LoVo (cell line): ENCODE measurements at places on chromosomes 16 and 17.

- peak; percentile 47 for DNase-seq
These were observed 13.7 kb upstream of the CSNK1D start for GRCh38 chr17:82287013-82287867.

DNA sequence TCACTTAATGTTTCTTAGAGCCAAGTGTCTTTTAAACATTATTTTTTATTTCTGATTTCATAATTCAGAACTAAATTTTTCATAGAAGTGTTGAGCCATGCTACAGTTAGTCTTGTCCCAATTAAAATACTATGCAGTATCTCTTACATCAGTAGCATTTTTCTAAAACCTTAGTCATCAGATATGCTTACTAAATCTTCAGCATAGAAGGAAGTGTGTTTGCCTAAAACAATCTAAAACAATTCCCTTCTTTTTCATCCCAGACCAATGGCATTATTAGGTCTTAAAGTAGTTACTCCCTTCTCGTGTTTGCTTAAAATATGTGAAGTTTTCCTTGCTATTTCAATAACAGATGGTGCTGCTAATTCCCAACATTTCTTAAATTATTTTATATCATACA is 13.6 kb upstream of the BCAS3 start:
- DNase-seq: no peak

DNA sequence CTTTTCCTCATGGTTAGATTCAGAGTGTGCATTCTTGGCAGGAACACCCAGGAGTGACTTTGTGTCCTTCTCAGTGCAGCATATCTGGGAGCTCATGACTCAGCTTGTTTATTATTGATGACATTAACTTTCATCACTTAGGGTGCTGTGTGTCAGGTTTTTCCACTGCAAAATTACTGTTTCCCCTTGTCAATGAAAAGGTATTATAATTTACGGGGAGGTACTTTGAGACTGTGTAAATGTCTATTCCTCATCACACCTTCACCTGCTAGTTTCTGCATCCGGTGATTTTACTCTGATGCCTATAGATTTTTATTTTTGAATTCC is 50.5 kb downstream of the WWP2 start:
- DNase-seq: peak; percentile 11

GRCh38 chr17:38871247-38872015 is 1.6 kb downstream of the LASP1 start:
- DNase-seq: peak; percentile 91

GRCh38 chr16:19857593-19858339 is 26.9 kb downstream of the GPRC5B start:
- no peak for DNase-seq

- no peak for DNase-seq
These were observed 77.9 kb upstream of the LGALS9 start for GRCh38 chr17:27553019-27553511.

DNA sequence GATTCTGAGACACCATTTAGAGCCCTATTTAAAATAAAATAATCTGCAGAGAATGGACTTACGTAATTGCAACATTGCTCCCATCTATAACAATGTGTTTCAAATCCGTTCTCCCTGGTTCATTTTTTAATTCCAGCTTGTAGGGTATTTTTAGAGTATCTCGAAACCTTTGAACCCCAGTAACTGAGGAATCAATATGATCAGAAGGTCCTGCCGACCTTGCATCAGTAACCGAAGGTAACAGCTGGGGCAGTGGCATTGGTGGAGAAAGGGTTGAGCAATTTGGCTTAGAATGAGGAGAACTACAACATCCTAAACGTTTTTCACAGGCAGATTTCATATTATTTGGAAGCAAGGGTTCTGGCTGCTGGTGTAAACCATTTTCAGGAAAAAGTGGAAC is 49.3 kb downstream of the N4BP1 start:
- DNase-seq: no peak

GRCh38 chr17:57528058-57528451 is 217.0 kb downstream of the CCDC182 start:
- DNase-seq: peak; percentile 42

DNA sequence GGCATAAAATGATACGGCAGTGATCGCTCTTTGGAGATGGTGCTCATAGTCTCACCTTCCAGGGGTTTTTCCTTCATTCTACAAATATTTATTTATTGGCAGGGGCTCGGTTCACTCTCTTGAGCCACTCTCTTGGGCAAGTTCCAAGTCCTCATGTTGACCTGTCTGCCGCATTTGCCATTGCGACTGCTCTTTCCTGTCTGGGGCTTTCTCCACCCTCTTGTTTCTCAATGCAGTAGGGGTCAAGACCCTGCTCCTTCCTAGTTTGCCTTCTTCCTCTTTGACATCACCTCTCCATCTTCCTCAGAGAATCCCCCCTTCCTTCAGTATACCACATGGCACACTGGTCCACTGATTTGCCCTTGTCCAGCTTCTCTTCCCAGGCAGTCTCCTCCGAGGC is 21.9 kb upstream of the LRRC75A start:
- no peak for DNase-seq

- no peak for DNase-seq
These were observed 2.3 kb downstream of the MRPL38 start for GRCh38 chr17:75902406-75902805.

DNA sequence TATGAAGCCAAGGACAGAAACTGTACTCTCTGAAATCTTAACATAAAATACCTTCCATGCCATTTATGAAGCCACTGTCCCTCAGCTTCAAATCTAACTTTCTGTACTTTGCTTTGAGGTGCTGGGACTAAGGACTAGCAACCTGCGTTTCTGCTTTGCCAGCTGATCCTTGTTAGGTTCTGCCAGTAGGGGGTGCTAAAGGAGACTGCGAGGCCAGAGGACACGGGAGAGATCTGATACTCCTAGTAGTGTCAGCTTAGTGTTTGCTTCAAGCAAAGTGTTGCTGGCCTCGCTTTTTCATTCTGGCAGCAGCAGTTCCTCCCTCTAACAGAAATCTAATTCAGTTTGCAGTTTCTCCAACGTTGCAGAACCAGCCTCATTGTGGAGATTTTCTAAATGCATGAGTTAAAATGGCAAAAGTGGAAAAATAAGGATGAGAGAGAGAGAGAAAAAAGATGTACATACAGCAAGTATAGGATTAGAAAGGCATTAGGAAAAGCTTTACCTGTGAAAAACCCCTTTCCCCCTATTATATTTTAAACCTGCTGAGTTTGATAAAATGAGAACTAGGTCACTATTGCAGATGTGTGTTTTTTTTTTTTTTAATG is 297.5 kb downstream of the CA10 start:
- DNase-seq: no peak

- no peak for DNase-seq
These were observed 20.7 kb upstream of the NAT9 start for GRCh38 chr17:74796866-74797265.

GRCh38 chr17:4175921-4176807 is 33.2 kb downstream of the CYB5D2 start:
- DNase-seq: no peak

- DNase-seq: no peak
These were observed 93.8 kb downstream of the TNFRSF13B start for GRCh38 chr17:16878084-16878483.

- no peak for DNase-seq
These were observed 355 bp downstream of the TLE7 start for GRCh38 chr16:71441348-71442050.

GRCh38 chr17:11625878-11626277 is 27.6 kb downstream of the DNAH9 start:
- DNase-seq: no peak

GRCh38 chr16:10968498-10968897 is 24.1 kb downstream of the CLEC16A start:
- DNase-seq: no peak

- no peak for DNase-seq
These were observed 15.7 kb upstream of the MLKL start for GRCh38 chr16:74716355-74716754.

- no peak for DNase-seq
These were observed 20.1 kb downstream of the KCNJ12 start for GRCh38 chr17:21396237-21396636.

GRCh38 chr17:57949649-57950048 is 5.6 kb downstream of the CUEDC1 start:
- DNase-seq: no peak

GRCh38 chr16:83113317-83113716 is 486.5 kb downstream of the CDH13 start:
- DNase-seq: no peak

DNA sequence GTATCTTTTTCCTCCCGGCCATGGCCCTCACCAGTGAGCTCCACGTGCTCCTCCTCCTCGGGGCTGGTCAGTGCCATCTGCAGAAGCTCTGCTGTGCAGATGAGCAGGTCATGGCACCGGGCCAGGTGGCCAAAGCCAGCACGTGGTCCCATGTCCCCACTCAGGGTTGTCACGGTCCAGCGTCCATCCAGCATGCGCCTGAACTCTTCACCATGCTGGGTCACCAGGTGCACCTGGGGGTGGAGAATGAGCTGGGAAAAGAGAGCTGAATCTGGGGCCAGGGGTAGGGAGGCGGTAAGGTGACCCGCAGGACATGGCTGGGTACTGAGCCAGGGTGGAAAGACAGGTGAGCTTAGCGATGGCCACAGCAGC is 1.3 kb downstream of the DHX58 start:
- DNase-seq: no peak

DNA sequence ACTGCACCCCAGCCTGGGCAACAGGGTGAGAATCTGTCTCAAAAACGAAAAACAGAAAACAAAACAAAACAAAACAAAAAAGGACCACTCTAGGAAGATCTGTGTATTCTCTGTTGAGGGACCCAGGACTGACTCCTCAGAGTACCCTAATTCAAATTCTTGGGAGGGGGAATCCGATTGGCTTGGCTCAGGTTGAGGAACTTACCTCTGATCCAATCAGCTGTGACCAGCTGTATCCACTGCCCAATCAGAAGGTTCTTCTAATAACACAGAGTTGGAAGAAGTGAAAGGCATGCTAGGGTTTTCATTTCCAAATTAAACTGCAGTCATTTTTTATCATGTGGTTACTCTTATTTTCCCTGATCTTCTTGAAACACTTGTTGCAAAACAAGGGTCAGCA is 105.9 kb upstream of the CACNG3 start:
- DNase-seq: no peak

DNA sequence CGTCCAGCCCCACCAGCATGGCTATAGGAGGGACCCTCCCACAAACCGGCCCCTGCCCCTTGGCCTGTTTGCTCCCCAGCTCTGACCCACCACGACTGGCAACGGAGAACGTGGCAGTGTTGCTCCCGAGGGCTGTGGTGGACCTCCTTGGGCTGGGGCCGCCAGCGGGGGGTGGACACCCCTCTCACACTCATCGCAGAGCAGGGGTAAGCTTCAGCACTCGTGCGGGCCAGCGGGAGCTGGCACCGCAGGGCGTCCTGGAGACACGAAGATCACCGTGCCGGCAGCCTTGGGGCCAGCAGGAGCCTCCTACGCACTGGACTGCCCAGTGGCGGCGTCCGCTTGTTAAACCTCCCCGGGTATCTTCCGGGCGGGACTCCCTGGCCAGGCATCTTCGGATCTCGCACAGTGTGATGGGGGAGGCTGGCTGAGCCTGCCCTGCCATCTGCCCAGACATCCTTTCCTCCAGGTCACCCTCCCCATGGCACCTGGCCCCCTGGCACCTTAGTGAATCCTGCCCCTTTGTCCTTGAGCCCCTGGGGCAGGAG is 53.5 kb downstream of the ABR start:
- DNase-seq: no peak

DNA sequence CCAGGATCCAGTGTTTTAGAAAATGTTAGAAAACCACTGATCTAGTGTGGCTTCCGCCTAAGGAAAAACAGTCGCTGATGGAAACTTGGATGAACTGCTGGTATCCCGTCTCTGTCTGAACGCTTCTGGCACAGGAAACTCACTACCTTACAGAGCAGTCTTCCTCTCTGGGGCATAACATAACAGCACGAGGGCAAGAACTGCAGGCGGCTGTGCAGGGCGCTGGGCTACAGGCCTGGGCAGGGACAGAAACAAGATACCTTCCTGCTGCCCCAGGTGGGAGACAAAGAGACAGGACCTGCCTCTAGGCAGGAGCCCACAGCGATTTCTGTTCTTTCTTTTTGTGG is 10.5 kb downstream of the MXRA7 start:
- DNase-seq: no peak

DNA sequence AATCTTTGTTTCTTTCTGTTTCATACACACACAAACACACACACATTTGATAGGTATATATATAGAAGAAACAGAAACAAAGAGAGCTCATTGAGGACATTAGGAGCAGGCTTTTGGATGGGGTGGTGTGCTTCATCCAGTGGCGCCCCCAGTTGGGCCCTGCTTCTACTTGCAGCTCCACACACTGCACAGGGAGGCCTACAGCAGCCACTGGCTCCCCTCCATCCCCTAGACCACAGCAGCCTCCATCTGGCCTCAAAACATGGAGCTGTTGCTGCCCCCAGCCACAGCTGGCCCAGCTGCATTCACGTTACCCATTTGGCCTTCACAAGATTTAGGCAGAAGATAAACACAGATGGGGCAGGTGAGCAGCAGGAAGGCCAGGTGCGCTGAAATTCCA is 33.1 kb upstream of the NF1 start:
- no peak for DNase-seq

DNA sequence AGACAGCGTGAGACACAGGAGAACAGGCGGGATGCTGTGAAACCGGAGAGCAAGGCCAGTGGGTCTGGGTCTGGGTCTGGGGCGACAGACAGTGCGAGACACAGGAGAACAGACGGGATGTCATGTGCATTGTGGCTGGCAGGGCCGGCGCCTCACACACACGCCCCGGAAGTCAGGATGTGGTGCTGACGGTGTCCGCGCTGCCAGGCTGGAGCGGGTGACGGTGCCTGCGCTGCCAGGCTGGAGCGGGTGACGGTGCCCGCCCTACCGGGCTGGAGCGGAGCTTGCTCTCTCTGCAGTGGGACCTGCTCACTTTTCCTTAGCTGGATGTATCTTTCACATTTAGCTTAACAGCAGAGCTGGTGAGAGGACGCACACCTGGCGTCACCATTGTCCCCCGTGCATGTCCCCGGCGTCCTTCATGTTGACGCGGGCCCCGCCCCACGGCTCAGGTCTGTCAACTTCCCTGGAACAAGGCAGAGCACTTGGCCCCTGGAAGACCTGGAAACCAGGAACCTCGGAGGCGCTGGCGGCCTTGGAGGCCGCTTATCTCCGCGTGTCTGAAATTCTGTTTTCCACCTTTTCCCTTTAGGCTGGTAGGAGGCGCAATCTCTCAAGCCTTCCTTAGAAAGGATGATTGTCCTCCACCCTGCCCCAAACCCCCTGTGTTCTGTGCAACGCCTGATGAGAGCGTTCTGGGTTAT is 43.0 kb upstream of the ZNF750 start:
- no peak for DNase-seq
